ENCODE measurements at places on chromosomes 4 and X.

DNA sequence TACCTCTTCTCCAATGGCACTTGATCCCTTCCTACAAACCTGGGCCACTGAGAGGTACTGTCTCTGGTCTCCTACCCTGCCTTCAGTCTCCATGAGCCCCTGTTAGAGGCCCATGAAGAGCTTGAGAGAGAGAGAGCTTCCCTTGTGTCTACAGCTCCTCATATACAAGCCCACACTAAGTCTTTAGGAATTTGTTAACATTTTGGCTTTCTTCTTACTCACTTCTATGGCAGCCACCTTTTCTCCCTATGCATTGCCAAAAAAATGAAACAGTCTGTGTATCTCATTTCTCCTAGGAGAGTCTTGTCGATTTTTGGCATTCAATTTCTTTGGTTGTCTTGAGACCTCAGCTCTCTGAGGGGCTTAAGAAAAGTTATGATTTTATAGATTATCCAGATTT lies 90.9 kb upstream of the LNX1 start:
- DNase-seq = no peak

DNA sequence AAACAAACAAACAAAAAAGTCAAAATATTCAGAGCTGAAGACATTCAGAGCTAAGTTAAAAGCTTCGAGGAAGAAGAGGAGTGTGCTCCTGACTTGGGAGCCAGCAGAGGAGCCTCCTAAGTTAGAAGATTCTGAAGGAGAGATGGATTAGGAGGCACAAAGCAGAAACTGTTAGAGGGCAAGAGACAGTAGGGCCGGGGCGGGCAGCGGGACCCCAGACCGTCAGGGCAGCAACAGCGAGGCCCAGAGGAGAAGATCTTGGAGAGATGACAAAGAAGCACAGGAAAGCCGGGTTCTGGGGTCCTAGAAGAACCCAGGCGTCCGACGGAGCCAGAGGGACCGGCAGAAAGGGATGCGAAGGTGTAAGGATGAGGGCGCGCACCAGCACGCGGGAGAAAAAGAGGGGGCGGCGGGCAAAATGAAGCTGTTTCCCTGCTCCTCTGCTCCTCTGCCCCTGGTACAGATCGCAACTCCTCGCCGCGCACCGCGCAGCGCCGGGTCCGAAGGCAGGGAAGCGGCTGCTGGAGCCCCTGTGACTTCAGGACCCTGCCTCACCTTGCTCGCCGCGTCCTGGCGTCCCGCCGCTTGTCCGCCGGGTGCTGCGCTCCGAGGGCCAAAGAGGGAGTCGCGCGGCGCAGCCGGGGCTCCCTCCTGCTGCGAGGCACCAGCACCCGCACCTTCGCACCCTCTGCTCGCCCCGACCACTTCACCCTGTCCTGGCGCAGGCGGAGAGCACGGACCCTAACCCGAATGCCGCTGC lies 477 bp downstream of the KLHL13 start:
- DNase-seq = no peak

GRCh38 chrX:47649271-47649670 lies 1.1 kb downstream of the ELK1 start:
- no peak for DNase-seq

DNA sequence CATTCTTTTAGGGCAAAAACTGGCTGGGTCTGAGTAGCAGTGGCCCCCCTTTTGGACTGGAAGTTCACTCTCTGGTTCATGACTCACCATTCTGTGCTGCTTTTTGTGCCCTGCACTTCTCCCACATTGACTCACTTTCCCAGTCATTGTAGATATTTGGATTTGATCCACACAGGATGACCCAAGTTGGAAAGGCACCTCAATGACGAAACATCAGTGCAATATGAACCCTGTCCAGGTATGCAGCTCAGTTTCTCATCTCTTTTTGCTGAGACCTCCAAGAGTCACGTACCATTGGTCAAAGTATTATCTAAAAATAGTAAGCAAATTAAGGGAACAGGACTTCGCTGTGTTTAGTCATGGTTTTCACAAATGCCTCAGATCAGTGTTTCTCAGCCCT lies 92.7 kb downstream of the CBLL2 start:
- no peak for DNase-seq

DNA sequence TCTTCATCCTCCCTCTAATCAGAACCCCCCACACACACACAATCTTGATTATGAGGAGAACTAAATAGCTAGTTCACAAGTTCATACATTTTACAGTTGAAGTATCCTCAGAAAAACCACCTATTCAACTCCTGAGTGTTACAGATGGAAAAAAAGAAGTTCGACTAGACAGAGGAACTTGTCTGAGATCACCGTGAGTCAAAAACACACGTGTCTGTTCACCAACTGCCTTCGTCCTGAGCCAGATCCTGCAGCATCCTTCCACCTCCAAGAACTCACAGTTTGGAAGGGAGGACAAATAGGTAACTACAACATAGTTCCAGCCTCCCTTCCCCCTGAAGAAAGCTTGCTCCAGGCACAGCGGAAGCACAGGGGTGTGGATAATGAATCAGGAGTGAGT lies 19.0 kb upstream of the IRAK1 start:
- DNase-seq = no peak

GRCh38 chrX:40543661-40544328 lies 37.0 kb upstream of the ATP6AP2 start:
- no peak for DNase-seq

DNA sequence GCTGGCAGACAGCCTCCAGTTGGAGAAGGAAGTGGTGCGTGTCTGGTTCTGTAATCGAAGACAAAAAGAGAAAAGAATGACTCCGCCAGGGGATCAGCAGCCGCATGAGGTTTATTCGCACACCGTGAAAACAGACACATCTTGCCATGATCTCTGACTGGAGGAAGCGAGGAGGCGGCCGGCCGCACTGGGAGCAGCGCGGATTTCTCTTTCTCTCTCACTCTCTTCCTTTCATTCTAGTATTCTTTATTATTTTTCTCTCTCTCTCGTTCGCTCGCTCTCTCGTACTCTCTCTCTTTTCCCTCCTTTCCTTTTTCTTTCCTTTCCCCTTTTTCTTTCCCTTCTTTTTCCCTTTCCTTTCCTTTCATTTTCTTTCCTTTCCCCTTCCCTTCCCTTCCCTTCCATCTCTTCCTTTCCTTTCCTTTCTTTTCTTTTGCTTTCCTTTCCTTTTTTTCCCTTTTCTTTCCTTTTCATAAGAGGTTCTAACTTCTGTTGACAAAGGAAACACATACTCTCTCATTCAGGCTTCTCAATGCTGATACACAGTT lies 1.2 kb downstream of the POU3F4 start:
- no peak for DNase-seq

GRCh38 chr4:41526628-41527027 lies 11.3 kb upstream of the LIMCH1 start:
- DNase-seq = no peak

GRCh38 chr4:83767067-83767466 lies 231.2 kb downstream of the GPAT3 start:
- no peak for DNase-seq

DNA sequence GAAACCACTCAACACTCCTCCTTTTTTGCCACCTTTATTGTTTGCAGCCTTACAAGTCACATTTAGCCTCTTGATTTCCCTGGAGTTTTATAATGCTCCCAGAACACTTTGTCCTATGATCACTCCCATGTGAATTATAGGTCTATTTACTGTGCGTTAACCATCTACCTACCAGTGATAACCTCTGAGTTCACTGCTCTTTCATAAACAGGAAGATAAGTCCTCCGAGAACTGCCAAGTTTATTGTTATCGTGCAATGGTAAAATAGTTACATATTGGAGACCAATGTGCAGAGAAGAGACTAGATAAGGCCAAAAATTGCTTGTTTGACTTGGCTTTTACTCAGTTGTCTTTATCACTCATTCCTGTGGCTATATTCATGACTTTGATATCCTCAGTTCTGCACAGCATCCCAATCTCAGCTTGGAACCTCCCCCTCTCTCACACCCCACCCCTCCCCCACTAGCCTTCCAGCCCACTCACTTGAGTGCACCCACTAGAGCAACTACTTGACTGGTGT lies 12.9 kb upstream of the NUDT9 start:
- DNase-seq = no peak

DNA sequence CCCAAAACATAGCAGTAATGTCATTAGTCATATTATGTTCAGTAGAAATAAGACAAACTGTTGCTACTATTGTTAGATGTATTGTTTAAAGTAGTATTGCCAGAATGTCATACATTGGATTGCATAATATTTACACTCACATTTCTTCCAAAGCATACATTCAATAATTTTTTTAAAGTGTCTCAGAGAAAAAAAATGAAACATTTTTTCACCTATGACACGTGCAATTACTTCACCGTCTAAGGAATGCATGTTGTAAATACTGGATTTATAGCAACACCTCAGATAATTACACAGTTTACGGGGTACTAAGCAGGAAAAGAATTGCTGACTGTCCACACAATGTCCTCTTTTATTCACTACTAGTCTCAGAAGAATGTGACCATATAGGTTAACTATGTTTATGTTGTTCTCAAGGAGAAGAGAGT lies 162.1 kb downstream of the PCDH18 start:
- no peak for DNase-seq

DNA sequence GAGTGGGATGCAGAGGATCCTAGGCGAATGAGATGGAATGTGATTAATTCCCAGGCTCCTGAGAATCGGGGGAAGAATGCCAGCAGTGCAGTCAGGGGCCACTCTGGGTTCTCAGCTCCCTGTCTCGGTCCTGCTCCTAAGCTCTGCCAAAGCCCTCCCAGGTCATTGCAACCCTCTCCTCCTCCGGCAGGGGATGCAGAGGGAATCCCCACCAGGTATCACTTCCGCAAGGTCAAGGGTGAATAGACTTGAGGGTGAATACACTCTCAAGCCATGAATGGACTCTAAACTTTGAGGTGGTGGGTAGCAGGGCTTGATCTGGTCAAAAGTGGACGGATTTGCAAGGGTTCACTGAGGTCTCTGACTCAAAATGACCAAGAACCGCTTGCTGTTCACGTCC lies 139.3 kb upstream of the MXRA5 start:
- DNase-seq = no peak

DNA sequence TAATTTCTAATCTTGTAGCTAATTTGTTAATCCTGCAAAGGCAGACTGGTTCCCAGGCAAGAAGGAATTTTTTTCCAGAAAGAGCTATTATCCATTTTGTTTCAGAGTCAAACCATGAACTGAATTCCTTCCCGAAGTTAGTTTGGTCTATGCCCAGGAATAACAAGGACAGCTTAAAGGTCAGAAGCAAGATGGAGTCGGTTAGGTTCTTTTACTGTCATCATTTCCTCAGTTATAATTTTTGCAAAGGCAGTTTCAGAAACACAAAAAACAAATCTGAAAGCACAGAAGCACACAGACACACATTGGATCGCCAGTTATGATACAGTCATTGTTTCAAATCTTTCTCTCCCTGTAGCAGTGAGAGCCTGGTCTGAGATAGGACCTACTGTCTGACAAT lies 37.9 kb downstream of the AGA start:
- no peak for DNase-seq

Measured in stimulated activated CD4-positive, alpha-beta T cell treated with anti-CD3 and anti-CD28 coated beads, Interleukin-12 subunit alpha, Interleukin-12 subunit beta, amount 100 ng/mL, for 24 hours (primary cell).